ENCODE measurements at places on chromosomes 4 and X.

DNA sequence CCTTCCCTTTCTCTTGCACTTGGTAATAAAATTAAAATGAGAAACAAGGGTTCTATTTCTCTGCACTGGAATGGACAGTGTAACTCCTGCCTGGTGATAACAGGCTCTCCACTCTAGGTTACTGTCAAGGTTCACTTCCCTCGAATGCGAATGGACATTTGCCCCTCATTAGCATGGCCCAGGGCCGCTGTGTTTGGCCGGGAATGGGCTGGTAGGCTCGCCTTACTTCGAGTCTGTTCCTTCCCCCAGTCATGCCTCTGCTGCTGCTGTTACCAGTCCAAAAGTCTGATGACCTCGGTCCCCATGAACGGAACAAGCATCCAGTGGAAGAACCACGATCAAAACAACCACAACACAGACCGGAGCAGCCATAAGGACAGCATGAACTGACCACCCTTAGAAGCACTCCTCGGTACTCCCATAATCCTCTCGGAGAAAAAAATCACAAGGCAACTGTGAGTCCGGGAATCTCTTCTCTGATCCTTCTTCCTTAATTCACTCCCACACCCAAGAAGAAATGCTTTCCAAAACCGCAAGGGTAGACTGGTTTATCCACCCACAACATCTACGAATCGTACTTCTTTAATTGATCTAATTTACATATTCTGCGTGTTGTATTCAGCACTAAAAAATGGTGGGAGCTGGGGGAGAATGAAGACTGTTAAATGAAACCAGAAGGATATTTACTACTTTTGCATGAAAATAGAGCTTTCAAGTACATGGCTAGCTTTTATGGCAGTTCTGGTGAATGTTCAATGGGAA, 61.5 kb downstream of the EDNRA start:
- no peak for DNase-seq

DNA sequence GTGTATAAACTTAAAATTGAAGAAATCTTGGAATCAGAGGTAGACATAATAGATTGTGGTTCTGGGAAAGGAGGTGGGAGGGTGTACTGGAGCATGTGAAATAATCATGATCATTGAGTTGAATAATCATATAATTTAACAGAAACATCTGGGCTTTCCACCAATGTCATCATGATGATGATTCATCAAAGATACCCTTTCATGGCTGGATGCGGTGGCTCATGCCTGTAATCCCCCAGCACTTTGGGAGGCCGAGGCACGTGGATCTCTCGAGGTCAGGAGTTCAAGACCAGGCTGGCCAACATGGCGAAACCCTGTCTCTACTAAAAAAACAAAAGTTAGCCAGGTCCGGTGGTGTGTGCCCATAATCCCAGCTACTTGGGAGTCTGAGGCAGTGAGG, 6.7 kb upstream of the RUFY3 start:
- DNase-seq = no peak

GRCh38 chrX:57422289-57422688, 135.8 kb downstream of the FAAH2 start:
- no peak for DNase-seq

- no peak for DNase-seq
Measured at GRCh38 chrX:77426811-77427210, 20.4 kb upstream of the FGF16 start.

DNA sequence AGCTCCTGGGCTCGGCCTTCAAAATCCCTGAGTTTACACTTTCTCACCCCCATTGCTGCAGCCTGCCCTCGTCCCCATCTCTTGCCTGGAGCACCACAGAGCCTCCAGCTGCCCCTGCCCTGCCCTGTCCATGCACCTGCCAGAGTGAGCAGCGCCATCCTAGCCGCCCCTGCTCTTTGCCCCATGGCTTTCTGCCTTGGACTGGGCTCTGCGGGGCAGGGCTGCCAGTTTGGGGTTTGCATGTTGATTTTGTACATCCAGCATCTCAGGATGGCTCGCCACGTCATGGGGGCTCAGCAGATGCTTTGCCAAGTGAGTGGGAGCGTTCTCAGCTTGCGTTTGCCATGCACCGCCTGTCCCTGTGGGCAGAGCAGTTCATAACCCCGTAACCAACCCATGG, 67.1 kb upstream of the HGFAC start:
- no peak for DNase-seq

DNA sequence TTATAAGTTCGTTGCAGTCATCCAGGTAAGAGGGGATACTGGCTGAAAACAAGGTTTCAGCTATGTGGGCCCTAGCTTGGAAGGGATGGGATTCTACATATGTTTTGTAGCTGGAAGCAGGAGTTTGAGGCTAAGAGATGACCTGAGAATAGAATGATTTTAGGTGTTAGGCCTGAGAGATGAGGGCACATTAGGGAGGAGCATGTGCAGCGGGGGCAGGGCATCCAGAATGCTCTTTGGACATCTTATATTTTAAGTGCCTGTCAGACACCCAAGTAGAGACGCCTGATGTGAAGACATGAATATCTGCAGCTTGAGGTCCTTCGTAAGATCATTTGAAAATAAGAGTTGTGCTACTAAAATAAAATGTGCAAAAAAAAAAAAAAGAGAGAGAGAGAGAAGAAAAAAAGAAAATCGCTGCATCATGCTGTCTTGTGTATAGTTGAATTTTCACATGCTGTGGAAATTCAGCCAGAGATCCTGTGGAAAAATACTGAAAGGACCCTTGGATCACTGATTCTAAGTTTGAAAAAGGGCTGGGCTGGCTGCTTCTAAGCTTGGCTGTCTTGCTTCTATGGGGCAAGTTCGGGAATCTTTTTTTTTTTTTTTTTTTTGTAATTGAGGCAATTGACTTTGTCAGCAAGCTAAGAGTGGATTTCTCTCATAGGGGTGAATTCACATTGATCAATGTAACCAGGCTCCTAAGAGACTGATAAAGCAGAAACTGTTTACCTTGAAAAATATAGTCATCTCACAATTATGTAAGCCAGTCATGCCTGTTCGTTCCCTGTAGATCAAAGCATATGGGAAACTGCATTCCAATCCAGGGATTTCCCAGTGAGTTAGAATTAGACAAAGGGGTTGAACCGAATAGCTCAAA, 341.0 kb upstream of the GATB start:
- DNase-seq = no peak

DNA sequence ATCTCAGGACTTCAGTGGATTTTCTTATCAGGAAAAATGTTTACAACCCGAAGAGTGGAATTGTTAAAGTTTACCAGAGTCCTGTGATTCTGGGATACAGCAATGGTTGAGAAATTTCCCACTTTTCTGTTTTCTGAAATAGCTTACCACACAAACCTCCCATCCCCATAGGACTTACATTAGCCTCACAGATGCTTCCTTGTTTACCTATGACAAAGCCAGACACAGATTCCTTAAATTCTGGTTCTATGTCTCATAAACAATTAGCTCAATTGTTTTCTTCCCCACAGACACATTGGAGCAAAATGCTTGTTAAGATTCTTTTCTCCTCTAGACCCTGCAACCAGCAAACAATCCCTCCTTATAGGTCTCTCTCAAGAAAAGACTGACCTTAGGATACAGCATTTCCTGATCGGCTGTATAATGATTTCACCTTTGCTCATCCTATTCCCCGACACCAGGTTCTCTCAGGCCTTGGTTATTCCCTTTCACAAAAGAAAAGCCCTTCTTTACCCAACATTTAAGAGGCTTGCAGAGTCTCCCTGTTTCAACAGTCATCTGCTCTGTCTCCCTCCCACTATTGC, 886.2 kb downstream of the ARAP2 start:
- no peak for DNase-seq
